Fibroblast of skin of left biceps (primary cell): ENCODE measurements at places on chromosomes 2 and 18.

DNA sequence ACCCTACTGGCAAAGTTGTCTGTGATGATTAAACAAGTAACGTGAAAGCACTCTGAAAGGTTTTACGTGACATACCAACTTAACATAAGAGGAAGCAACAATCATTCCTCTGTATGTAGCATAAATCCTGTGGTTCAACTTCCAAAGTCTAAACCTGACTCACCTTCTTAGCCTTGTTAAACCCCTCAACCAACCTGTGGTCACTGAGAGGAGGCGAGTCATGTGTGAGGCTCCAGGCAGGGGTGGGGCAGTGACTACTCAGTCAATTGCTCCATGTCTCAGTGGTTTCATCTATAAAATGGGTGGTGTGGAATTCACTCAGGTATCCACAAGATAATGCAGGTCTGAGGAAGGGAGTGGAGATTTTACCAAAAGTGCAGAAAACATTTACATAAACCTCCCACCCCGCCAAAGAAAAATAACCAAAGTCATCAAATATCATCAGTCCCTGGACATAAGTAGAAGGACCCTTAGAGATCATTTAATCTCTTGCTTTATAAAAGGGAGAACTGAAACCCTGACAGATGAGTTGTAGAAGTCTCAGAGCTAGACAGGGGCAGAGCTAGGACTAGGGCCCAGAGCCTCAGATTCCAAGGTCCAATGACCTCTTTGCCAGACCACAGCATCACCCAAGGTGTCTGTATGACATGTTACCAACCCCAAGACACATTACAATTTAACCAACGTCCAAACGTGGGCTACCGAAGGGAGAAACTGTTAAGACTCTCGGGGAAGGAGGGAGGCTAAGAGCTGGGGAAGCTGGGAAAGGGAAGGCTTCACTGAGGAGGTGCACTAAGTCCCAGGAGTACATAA lies 3.7 kb upstream of the PCBP1 start:
- DNase-seq = no peak

DNA sequence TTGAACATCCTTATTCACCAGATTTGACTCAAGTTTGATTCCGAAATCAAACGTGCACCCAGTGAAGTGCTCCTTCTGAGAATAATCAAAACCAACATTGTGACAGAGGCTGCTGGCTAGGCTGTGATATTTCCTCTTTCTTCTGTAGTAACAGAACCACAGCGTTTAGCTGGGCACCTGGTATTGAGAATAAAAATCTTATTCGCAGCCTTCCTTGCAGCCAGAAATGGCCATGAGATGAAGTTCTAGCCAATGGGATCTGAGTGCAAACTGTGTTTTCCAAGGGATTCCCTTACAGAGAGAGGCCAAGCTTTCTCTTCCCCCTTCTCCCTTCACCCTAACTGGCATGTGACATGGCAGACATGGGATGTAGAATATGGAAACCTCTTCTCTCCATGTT lies 51.7 kb downstream of the TMEM163 start:
- DNase-seq = no peak

- DNase-seq = peak; percentile 54
Measured at GRCh38 chr2:188734691-188735090, 239.5 kb upstream of the COL3A1 start.

GRCh38 chr18:79197531-79197930 lies 128.3 kb downstream of the ATP9B start:
- no peak for DNase-seq

DNA sequence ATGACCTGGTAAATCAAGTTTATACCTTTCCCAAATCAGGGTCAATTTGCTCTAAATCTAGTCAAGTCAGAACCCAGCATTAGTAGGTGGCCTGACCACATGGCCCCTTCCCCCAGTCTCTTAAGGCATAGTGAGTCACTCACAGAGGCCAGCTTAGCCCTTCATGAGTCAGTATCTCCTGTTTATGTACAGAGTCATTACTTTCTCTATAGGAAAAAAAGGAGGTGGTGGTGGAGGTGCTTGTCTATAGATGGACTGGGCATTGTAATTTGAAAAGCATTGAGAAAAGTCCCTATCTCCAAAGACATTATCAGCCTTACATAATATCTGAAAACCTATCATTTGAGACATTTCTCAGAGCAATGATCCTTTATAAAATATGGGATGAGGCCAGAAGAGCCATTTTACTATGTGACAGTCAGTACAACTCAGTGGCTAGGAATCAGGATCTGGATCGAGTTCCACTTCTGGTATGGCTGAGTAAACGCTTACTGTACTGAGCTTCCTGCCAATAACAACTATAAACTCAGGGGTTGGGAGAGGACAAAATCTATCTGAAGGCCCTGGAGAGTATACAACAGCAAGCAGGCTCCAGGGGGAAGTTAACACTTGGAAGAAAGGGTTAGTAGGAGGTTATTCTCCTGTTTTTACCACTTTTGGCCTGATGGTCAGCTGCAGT lies 22.5 kb upstream of the SIGLEC15 start:
- peak; percentile 93 for DNase-seq

DNA sequence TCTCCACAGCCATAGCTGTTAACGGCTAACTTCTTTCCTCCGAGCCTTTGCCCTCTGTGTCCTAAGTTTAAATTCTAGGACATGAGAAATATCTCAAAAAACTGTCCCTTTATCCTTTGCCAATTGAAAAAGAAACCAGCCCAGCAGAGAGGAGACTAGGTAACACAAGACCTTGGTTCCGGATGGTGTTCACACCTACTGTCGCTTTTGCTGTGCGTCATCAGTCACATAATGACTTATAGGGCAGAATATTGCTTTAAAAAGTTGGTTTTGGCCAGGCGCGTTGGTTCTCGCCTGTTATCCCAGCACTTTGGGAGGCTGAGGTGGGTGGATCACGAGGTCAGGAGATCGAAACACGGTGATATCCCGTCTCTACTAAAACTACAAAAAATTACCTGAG lies 66.2 kb downstream of the SP3 start:
- no peak for DNase-seq

DNA sequence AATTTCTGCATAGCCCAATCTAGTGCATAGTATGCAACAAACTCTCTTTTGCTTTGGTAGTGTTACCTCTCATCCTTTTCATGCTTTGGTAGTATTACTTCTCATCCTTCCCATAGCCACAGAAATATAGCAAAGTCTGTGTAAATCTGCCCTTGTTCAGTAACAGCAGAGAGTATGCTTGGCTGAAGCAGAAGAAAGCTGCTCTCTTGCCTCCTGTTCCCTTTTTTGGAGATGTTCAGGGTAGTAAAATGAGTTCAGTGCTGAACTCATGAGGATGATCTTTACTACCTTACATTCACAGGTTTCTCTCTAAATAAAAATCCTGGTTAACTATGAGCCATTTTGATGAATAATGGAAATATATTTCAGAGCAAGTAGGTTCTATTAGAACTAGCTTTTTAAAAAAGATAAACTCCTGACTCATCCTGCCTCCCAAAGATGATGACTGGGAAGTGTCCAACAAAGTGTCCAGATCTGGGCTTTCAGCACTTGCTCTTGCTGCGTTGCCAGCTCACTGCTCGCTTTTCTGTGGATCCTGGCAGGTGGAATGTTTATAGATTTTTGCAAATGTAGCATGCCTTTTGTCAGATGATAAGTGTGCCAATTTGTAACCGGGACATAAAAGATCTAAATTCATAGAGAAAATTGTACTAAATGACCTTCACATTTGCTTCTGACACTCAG lies 29.4 kb upstream of the CHMP3 start:
- no peak for DNase-seq

GRCh38 chr2:138730497-138731030 lies 49.6 kb downstream of the NXPH2 start:
- no peak for DNase-seq

GRCh38 chr2:238398577-238398976 lies 28.1 kb upstream of the ASB1 start:
- no peak for DNase-seq

DNA sequence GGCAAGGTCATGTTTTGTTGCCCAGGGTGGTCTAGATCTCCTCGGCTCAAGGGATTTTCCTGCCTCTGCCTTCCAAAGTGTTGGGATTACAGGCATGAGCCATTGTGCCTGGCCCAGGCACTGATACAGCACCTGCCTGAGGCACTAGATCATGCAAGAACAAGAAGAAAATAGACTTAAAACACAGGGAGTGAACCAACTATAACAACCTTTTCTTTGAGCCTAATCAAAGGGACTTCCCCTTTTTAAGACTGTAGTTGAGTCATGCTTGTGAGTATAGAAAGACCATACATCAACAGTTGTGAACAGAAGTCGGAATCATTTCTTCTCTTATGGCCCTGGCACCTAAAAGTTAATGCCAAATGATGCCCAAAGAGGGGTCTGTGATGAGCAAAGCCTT lies 47.9 kb upstream of the MAPRE2 start:
- DNase-seq = no peak

GRCh38 chr2:221068123-221068522 lies 504.0 kb downstream of the EPHA4 start:
- DNase-seq = no peak

- no peak for DNase-seq
Measured at GRCh38 chr2:78145395-78145996, 623.3 kb upstream of the LRRTM4 start.
